ENCODE measurements at places on chromosomes 13 and 19. TPM values are rescaled to one million over a fixed set of nuclear protein-coding genes. Genes with fewer than 3 reads are reported as not detected.

DNA sequence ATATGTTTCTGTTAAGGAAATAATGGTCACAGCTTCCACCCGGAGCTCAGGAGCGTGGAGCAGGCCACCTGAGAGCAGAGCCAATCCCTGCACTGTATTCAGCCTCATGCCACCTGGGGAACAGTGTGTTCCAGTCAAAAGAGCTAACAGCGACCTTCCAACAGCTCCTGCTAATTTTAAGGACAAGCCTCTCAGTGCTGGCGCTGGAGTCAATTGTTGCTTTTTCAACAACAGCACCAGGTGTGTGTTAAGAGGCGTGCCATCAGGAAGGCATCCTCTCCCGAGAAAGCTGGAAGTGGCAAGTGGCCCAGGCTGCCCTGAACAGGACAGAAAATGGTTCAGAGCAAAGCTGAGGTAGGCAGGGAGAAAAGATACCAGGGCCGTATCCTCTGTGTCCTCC, 102.0 kb downstream of the CACNA1A start:
- DNase-seq = no peak
- no peaks in the 10 kb centered on the region for H3K36me3 ChIP-seq
- no peaks in the 10 kb centered on the region for H3K4me1 ChIP-seq
- no peak overlapping the region for H3K27ac ChIP-seq
- H3K4me3 ChIP-seq = no peak overlapping the region

- H3K27ac ChIP-seq = no peak overlapping the region
- no peak overlapping the region for H3K4me3 ChIP-seq
- no peak for DNase-seq
Observed at GRCh38 chr19:11322269-11323024, 17.0 kb downstream of the RAB3D start.

GRCh38 chr13:63501702-63502101, 2086.1 kb upstream of the PCDH20 start:
- no peaks in the 10 kb centered on the region for H3K36me3 ChIP-seq
- no peaks in the 10 kb centered on the region for H3K4me1 ChIP-seq
- no peak overlapping the region for H3K4me3 ChIP-seq
- no peaks in the 10 kb centered on the region for H3K27me3 ChIP-seq

GRCh38 chr19:50537769-50538230, 24.1 kb upstream of the ASPDH start:
- no peaks in the 10 kb centered on the region for H3K4me1 ChIP-seq
- H3K27ac ChIP-seq = no peak overlapping the region
- DNase-seq = peak; percentile 87
- no peak overlapping the region for H3K4me3 ChIP-seq
- no peaks in the 10 kb centered on the region for H3K36me3 ChIP-seq

DNA sequence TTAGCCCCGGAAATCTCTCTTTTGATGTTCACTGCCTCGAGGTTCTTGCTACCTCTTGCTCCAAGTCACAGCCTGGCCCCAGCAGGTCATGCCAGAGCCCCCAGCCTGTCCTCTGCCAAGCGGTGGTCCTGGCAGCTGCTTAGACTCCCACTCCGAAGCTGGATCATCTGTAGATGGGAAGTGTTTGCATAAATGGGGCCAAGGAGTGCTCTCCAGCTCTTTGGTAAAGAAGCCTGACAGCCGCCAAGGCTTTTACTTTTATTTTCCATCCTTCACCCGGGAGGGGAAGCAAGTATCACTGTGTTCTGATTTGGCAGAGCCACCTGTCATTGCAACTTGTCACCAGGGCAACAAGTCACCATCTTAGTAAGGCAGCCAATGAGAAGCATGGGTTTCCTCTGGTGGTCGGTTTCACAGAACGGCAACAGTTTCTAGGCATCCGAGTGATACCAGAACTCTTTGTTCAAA, 10.6 kb upstream of the RETN start:
- no peak overlapping the region for H3K4me3 ChIP-seq
- no peaks in the 10 kb centered on the region for H3K36me3 ChIP-seq
- H3K27ac ChIP-seq = no peak overlapping the region
- H3K27me3 ChIP-seq = no peaks in the 10 kb centered on the region
- DNase-seq = no peak
- no peaks in the 10 kb centered on the region for H3K4me1 ChIP-seq

- H3K27ac ChIP-seq = no peak overlapping the region
- H3K27me3 ChIP-seq = no peaks in the 10 kb centered on the region
- H3K36me3 ChIP-seq = no peaks in the 10 kb centered on the region
- peaks cover 2% of the 10 kb centered on the region for H3K4me1 ChIP-seq
Observed at GRCh38 chr13:48858122-48858902, 117.4 kb upstream of the FNDC3A start.

GRCh38 chr13:109628251-109628699, 158.1 kb downstream of the IRS2 start:
- no peak for DNase-seq
- H3K4me3 ChIP-seq = no peak overlapping the region
- H3K4me1 ChIP-seq = no peaks in the 10 kb centered on the region
- H3K27me3 ChIP-seq = no peaks in the 10 kb centered on the region
- no peak overlapping the region for H3K27ac ChIP-seq
- no peaks in the 10 kb centered on the region for H3K36me3 ChIP-seq

GRCh38 chr13:102587916-102588315, 8.9 kb upstream of the TPP2 start:
- H3K4me3 ChIP-seq = no peak overlapping the region
- no peaks in the 10 kb centered on the region for H3K4me1 ChIP-seq
- H3K27ac ChIP-seq = no peak overlapping the region
- DNase-seq = no peak
- no peaks in the 10 kb centered on the region for H3K36me3 ChIP-seq

- no peak for DNase-seq
- no peaks in the 10 kb centered on the region for H3K4me1 ChIP-seq
Observed at GRCh38 chr19:34337739-34338138, 27.3 kb upstream of the GPI start.

DNA sequence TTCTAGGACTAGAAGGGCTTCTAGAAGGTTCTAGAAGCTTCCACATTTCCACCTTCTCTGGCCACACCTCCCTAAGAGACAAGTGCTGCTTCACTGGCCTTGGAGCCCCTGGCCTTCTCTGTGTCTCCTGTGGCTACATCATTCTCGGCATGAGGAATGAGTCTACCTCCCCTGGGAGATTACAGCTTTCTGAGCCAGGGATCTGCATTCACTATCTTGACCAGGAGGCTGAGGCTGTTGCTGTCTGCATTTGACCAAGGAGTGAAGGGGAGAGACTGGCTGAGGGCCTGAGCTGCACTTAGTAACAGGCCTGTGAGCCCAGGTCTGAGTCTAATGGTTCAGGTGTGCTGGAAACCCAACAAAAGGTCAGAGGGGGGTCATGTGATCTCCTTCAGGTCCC, 5.3 kb downstream of the CPAMD8 start:
- DNase-seq = no peak
- no peaks in the 10 kb centered on the region for H3K27me3 ChIP-seq

DNA sequence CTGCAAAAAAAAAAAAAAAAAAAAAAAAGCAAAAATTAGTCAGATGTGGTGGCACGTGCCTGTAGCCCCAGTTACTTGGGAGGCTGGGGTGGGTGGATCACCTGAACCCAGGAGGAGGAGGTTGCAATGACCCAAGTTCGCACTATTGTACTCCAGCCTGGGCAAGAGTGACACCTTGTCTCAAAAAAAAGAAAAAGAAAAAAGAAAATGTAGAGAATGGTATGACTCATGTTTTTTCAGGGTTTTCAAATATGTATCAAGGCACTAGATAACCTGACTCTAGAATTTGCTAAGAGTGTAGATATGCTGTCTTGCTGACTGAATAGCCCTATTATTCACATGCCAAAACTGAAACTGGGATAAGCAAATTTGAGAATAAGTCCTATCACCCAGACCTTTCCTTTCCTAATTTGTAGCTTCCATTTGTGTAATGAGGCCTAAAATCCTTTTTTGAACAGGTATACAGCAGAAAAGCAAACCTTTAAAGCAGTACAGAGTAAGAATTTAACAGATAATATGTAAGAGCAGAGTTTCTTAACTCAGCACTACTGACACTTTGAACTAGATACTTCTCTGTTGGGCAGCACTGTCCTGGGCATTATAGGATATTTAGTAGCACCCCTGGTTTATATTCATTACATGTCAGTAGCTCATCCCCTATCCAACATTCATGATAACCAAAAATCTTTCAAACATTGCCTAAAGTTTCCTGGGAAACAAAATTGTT, 108.6 kb downstream of the ELF1 start:
- H3K4me1 ChIP-seq = no peaks in the 10 kb centered on the region
- H3K4me3 ChIP-seq = no peak overlapping the region
- H3K36me3 ChIP-seq = no peaks in the 10 kb centered on the region
- DNase-seq = no peak
- no peak overlapping the region for H3K27ac ChIP-seq
- H3K27me3 ChIP-seq = no peaks in the 10 kb centered on the region

DNA sequence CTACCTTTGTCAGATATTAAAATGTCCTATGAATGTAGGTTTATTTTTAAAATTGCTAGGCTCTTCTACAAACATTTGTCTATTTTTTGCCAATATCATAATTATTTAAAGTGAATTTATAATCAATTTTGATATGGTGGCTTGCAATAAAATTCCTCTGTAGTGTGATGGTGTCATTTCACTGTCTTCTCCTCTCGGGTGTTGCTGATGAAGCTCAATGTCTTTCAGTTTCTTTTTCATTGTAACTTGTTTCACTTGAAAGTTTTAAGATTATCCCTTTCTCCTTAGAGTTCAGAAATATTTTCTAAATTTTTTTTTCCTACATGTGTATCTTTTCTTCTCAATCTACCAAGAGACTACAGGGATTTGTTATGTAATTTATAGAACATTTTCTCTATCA, 267.1 kb upstream of the EDNRB start:
- no peaks in the 10 kb centered on the region for H3K36me3 ChIP-seq
- no peaks in the 10 kb centered on the region for H3K4me1 ChIP-seq
- no peak overlapping the region for H3K4me3 ChIP-seq
- H3K27ac ChIP-seq = no peak overlapping the region
- no peak for DNase-seq
- no peaks in the 10 kb centered on the region for H3K27me3 ChIP-seq

DNA sequence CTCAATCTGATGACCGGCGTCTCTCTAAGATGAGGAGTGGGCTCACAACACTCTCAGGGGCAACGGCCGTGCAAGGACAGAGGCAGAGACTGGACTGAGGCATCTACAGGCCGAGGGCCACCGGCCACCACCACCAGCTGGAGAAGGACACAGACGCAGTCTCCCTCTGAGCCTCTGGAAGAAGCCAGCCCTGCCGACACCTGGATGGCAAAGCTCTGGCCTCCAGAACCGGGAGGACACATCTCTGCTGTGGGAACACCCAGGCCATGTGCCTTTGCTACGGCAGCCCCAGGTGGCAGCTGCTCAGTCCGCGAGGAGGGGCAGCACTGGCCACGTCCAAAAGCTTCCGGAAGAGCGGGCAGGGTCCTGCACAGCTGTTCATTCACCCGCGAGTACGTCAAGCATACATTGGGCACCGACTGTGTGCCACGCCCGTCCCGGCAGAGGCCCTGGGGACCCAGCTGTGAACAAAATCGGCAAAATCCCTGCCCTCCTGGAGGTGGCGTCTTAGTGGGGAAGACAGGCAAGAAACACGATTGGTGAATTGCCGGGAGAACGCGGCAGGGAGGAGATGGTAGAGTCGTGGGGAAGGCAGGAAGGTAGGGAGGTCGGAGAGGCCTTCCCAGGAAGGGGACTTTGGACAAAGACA, 17.1 kb downstream of the C2CD4C start:
- no peak overlapping the region for H3K27ac ChIP-seq
- H3K27me3 ChIP-seq = no peaks in the 10 kb centered on the region
- no peaks in the 10 kb centered on the region for H3K36me3 ChIP-seq

- H3K4me3 ChIP-seq = no peak overlapping the region
- H3K27ac ChIP-seq = no peak overlapping the region
- no peaks in the 10 kb centered on the region for H3K27me3 ChIP-seq
- DNase-seq = no peak
- no peaks in the 10 kb centered on the region for H3K36me3 ChIP-seq
- peaks cover 4% of the 10 kb centered on the region for H3K4me1 ChIP-seq
Observed at GRCh38 chr13:99057310-99057975, 79.6 kb upstream of the DOCK9 start.

GRCh38 chr13:45833663-45834375, 17.7 kb downstream of the SIAH3 start:
- no peak overlapping the region for H3K27ac ChIP-seq
- no peaks in the 10 kb centered on the region for H3K36me3 ChIP-seq
- H3K4me1 ChIP-seq = no peaks in the 10 kb centered on the region
- DNase-seq = no peak
- no peak overlapping the region for H3K4me3 ChIP-seq
- H3K27me3 ChIP-seq = no peaks in the 10 kb centered on the region

DNA sequence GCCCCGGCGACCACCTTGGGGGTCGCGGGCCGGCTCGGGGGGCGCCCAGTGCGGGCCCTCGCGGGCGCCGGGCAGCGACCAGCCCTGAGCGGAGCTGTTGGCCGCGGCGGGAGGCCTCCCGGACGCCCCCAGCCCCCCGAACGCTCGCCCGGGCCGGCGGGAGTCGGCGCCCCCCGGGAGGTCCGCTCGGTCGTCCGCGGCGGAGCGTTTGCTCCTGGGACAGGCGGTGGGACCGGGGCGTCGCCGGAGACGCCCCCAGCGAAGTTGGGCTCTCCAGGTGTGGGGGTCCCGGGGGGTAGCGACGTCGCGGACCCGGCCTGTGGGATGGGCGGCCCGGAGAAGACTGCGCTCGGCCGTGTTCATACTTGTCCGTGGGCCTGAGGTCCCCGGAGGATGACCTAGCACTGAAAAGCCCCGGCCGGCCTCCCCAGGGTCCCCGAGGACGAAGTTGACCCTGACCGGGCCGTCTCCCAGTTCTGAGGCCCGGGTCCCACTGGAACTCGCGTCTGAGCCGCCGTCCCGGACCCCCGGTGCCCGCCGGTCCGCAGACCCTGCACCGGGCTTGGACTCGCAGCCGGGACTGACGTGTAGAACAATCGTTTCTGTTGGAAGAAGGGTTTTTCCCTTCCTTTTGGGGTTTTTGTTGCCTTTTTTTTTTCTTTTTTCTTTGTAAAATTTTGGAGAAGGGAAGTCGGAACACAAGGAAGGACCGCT, 729 bp downstream of the STK11 start:
- H3K27ac ChIP-seq = peak overlapping the region; percentile 32
- no peak for DNase-seq
- H3K4me1 ChIP-seq = peaks cover 27% of the 10 kb centered on the region
- H3K27me3 ChIP-seq = no peaks in the 10 kb centered on the region
- no peaks in the 10 kb centered on the region for H3K36me3 ChIP-seq

DNA sequence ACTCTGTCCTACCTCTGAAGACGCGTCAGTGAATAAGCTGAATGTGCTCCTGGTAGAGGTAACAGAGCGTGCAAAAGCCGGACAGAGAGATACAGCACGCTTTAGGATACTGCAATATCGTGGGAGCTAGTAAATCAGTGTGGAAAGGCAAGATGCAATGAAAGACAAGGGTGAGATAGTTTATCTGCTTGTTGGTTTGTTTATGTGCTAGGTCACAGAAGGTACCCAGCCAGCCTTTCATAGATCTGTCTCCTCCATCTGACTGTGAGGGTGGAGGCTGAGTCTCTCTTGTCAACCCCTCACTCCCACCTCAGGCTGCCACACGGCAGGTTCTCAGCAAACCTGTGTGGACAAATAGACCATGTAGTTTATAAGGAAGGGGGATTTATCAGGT, 904 bp upstream of the GIPC1 start:
- H3K4me3 ChIP-seq = no peak overlapping the region
- peaks cover 15% of the 10 kb centered on the region for H3K4me1 ChIP-seq
- H3K27ac ChIP-seq = peak overlapping the region; percentile 87
- H3K27me3 ChIP-seq = no peaks in the 10 kb centered on the region

GRCh38 chr13:99442273-99442895, 58.9 kb upstream of the TM9SF2 start:
- no peaks in the 10 kb centered on the region for H3K4me1 ChIP-seq
- no peak overlapping the region for H3K27ac ChIP-seq
- peak; percentile 37 for DNase-seq
- H3K4me3 ChIP-seq = no peak overlapping the region
- H3K27me3 ChIP-seq = no peaks in the 10 kb centered on the region

The TYROBP gene
- 77.6 TPM for total RNA-seq

The ZNF208 gene
- total RNA-seq = 7.8 TPM

The CPAMD8 gene
- 64.1 TPM for total RNA-seq

The RNF113B gene
- not detected for total RNA-seq

The MAMSTR gene
- total RNA-seq = 2.2 TPM

The GARIN5B gene
- total RNA-seq = not detected

The ATCAY gene
- 0.16 TPM for total RNA-seq

The TMEM238 gene
- total RNA-seq = 24.3 TPM

Measured in kidney (tissue), 22 donors.